Sigmoid colon (tissue), 7 donors: ENCODE measurements at places on chromosomes 2 and 18. TPM values are rescaled to one million over a fixed set of nuclear protein-coding genes. Genes with fewer than 3 reads are reported as not detected.

DNA sequence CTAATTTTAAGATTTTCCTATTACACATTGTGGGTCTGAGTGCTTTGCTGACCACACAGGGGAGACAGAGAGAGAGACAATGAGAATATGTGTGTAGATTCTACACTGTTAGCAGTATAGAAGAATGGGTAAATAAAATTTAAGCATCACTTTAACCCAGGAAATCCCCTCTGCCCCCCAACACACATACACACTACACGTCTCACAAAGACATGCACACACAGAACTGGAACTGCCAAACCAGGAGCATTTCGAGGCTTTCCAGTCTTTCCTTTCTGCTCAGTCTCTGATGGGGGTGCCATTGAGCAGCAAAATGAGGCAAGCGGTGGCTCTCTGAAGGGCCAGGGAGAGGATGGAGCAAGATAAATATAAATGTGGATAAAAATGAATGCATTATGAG lies 2.5 kb downstream of the MERTK start:
- H3K4me1 ChIP-seq, result peaks cover 37% of the 10 kb centered on the region
- no peak for DNase-seq
- no peaks in the 10 kb centered on the region for H3K27me3 ChIP-seq
- no peak overlapping the region for H3K4me3 ChIP-seq

GRCh38 chr18:77209587-77209986 lies 40.1 kb upstream of the GALR1 start:
- H3K36me3 ChIP-seq, result no peaks in the 10 kb centered on the region
- H3K4me1 ChIP-seq, result no peaks in the 10 kb centered on the region
- no peak overlapping the region for H3K27ac ChIP-seq
- H3K27me3 ChIP-seq, result no peaks in the 10 kb centered on the region
- H3K4me3 ChIP-seq, result no peak overlapping the region

DNA sequence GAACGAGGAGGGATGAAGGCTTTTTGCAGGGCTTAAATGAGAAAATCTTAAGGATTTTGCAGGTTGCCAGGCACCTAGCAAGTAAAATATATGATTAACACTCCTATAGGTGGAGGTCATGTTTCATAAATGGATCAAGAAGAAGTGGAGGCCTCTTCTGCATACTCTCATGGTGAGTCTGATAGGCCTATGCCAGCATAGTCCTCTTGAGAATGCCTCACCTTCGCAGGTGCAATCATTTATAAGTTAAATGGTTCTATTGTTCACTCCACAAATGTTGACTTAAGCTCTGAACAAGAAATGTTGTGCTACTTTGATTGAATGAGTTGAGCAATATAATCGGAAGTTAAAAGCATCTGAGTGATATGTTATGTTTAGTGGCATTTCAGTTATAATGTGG lies 12.1 kb downstream of the LRRTM1 start:
- no peaks in the 10 kb centered on the region for H3K27me3 ChIP-seq
- no peak overlapping the region for H3K4me3 ChIP-seq
- DNase-seq, result no peak
- peaks cover 31% of the 10 kb centered on the region for H3K4me1 ChIP-seq
- no peak overlapping the region for H3K27ac ChIP-seq

- H3K4me1 ChIP-seq, result no peaks in the 10 kb centered on the region
- no peak overlapping the region for H3K4me3 ChIP-seq
- DNase-seq, result no peak
- H3K36me3 ChIP-seq, result no peaks in the 10 kb centered on the region
These were observed 41.9 kb downstream of the ZNF521 start for GRCh38 chr18:25310045-25310444.

DNA sequence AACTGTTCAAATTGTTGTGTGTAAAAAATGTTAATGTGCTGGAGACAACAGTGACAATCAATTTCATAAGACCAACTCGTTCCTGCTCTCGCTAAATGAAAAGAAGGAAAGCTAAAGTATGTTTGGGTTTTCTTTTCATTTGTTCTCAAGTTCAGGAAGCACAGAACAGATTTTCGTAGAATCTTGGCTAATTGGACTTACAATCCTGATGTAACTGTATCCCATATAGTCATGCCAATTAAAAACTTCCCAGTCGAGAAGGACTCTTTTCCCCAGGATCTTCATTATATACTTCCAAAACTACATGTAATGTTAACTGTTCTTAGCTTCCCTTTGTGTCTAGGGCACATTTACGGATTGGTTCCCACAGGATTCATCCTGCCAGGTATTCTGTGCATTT lies 135.4 kb upstream of the ITGB6 start:
- H3K36me3 ChIP-seq, result no peaks in the 10 kb centered on the region
- H3K4me3 ChIP-seq, result no peak overlapping the region

The UBE2E3 gene
- total RNA-seq, result 47.4 TPM

The WNT6 gene
- 2.9 TPM for total RNA-seq

The FHL2 gene
- total RNA-seq, result 87.5 TPM

The RND3 gene
- 28.9 TPM for total RNA-seq
